Suppressor macrophage treated with lipopolysaccharide for 1 hour (primary cell): ENCODE measurements at places on chromosomes 5 and 9.

GRCh38 chr5:40141418-40141817 lies 538.3 kb upstream of the PTGER4 start:
- DNase-seq, result no peak

- DNase-seq, result no peak
These were observed 194.9 kb downstream of the ATP10B start for GRCh38 chr5:160657068-160657507.

- no peak for DNase-seq
These were observed 150.3 kb downstream of the AUH start for GRCh38 chr9:91211414-91211813.

DNA sequence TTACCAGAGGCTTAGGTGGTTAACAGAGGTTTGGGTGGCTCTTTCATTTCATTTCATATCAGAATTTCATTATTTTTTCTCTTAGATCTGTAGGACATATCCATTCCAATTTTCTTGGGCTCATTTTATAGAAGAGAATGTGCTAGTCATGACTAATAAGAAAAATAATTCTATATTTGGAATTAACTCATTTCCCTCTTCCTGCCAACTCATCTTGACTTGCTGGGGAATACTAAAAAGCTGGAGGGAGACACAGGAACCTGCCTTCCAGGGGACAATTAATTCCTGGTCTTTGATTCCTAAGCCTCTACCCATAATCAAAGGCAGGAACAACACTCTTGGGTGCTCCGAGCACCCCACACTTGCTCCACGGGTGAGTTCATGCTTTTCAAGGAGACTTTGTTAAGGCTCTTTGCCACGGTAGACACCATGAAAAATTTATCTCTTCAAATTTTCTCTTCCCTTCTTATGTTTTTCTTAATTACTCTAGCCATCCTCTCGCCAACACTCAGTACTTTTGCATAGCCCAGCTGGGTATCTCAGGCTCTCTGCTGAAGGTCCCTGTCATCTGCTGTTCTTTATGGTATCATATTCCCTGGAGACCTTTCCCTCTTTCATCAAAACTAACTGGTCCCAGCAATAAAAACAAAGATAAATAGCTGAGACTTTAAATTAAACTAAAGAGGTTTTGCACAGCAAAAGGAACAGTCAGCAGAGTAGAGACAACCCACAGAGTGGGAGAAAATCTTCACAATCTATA lies 273.9 kb downstream of the NPR3 start:
- no peak for DNase-seq

- DNase-seq, result no peak
These were observed 29.0 kb downstream of the SLC31A2 start for GRCh38 chr9:113179839-113180238.

- DNase-seq, result no peak
These were observed 3.4 kb downstream of the MAMDC4 start for GRCh38 chr9:136855461-136856078.

DNA sequence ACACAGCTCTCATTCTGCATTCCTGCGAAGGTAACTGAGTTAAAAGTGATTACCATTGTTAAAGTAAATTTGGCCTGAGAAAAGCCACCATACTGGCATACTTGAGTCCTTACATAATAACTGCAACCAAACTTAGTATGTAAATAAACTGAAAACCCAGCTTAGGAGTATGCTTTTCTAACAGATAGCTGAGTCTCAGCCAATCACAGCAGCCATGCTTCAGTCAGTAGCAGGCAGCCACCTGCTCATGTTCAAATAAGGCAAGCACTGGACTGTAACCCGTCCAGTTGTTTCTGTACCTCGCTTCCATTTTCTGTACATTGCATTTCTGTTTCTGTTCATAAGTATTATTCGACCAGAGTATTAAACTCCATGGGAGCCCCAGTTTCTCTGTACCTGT lies 58.6 kb downstream of the GCNT4 start:
- no peak for DNase-seq

DNA sequence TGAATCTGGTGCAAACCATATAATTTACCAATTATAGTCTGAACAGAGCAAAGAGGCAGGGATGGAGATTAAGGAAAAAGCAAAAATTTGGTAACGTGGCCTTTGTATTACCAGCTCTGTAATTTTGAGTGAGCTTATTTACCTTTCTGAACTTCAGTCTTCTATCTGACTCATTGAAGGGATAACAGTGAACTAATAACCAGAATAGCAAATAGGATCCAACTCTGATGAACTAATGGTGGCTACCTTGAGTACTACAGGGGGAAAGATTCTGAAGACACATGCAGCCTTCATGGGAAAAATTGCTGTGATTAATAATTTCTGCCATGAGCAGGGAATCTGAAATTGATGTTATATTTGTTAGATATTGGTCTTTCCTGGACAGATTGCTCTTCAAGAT lies 23.0 kb upstream of the LARP1 start:
- no peak for DNase-seq

GRCh38 chr5:2998106-2998505 lies 246.6 kb upstream of the IRX2 start:
- DNase-seq, result no peak

- DNase-seq, result no peak
These were observed 869.4 kb upstream of the NUDT12 start for GRCh38 chr5:104431981-104432380.

- DNase-seq, result peak; percentile 67
These were observed 21.4 kb downstream of the LHFPL2 start for GRCh38 chr5:78627175-78627574.

GRCh38 chr5:8892926-8893325 lies 652.9 kb downstream of the SEMA5A start:
- DNase-seq, result no peak

- no peak for DNase-seq
These were observed 190.3 kb downstream of the TLE1 start for GRCh38 chr9:81499021-81499454.

- peak; percentile 33 for DNase-seq
These were observed 75.1 kb upstream of the RUFY1 start for GRCh38 chr5:179475208-179475751.

DNA sequence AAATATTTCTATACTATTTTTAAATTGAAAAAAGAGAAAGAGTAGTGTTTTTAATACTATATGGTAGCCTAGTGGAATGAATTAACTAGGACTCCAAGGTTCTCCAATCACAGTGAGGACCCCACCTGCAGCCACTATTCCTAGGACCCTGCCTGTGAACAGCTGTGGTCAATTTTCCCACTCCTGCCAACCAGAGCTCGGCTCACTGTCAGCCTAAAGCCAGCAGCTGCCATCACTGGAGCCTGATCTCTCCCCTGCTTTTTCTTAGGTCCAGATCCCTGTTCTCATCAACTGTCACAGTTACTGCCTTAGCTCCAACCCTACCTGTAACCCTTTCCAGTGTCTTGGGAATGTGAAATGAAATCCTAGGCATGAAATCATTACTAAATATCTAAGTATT lies 25.3 kb downstream of the ARSB start:
- peak; percentile 8 for DNase-seq
